AG04449 (cell line): ENCODE measurements at places on chromosomes 11 and 22.

GRCh38 chr11:62508336-62509058, 38.1 kb downstream of the AHNAK start:
- DNase-seq = peak; percentile 17

GRCh38 chr11:87804176-87804575, 371.1 kb downstream of the RAB38 start:
- DNase-seq = no peak

DNA sequence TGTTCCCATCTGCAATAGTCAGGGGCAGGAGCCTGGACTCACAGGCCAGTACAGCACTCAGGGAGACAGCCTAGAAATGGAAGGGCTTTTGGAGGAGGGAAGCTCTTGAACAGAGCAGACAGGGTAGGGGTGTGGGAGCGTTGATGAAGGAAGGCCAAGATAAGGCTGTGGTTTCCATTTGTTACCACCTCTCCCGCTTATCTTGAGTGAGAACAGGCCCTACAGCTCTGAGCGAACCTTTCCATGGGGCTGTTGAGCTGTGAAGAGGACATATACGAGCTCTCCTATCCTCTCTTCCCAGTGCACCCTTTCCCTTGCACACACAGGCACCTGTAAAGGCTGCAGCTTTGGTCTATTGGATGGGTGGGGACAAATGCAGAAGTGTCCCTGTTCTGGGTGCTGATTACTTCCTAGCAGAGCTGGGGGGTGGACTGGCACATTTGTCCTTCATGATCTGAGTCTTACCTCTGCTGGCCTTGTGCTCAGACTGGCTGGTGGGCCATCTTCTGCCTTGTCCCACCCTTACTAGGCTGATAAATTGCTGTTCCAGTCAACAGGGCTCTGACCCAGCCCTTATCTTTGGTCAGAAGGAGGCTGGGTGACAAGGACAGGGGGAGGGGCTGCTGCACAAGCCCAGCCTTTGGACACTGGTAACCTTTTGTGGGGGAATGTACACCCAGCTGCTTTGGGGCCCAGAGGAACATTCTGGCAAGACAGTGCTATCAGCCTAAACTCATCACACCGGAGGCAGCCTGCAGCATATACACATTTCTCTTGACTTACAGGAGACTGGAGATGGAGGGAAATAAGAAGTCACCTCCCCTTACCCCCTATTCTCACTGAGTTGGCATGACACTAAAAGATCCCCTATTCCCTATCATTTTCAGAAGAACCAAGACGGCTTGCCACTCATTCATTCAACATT, 80.1 kb upstream of the NNMT start:
- DNase-seq = no peak

- no peak for DNase-seq
Observed at GRCh38 chr22:17369439-17370025, at the start of gene CECR2. TSS of gene CECR2 (plus strand) at chr22:17369460. CDS start at chr22:17369784, 324 bp downstream.

DNA sequence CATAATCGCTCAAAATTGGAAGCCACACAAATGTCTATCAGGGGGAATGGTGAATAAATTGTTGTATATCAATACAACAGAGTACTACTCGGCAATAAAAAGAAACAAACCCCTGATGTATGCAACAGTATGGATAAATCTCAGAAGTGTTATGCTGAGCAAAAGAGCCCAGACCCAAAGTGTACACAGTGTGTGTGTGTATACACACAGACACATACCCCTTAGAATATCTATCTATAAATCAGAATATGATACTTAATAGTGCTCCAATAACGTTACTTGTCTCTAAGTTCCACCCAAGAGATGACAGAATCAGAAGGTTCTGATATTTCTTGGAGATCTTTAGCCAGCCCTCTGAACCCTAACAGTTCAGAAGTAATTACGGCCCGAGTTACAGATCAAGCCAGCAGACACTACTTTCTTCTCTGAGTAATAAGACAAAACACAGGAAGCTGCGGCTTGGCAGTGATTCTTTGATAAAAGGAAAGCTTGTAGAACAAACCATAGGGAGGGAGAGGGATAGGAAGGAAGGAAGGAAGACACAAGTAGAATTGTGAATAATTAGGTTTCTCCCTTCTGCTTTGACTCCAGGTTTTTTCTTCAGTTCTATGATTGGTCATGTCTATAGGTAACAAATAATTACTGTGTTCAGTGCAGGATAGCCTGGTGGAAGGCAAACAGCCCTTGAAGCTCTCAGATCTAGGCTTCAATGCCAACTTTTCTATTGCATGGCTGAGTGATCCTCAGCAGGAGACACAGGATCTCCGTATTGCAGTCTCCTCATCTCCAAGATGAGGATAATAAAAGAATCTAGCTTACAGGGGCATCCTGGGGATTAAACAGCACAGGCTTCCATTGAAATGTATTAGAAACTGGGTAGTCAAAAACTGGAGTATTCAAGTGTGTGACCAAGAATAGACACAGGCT, 75.6 kb upstream of the TEAD1 start:
- DNase-seq = no peak

GRCh38 chr22:28299753-28300152, 379.9 kb downstream of the TTC28 start:
- no peak for DNase-seq

GRCh38 chr22:36737776-36738175, 34.2 kb upstream of the CACNG2 start:
- no peak for DNase-seq

DNA sequence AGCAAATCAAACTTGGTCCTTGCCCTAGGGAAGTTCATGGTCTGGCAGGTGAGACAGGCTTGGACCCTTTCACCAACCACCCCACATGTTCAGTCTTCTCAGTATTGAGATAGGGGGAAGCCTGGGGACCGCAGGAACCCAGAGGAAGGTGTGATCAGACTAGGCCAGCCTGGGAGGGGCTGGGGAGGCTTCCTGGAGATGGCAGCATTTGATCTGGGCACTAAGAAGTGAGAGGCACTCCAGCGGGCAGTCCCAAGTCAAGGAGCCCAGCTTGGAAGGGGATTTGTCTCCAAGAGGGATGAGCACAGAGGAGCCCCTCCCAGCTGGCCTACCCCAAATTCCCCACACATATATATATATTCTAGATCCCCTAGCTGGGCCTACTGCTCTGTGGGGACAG, 5.4 kb downstream of the LRRC32 start:
- DNase-seq = no peak

DNA sequence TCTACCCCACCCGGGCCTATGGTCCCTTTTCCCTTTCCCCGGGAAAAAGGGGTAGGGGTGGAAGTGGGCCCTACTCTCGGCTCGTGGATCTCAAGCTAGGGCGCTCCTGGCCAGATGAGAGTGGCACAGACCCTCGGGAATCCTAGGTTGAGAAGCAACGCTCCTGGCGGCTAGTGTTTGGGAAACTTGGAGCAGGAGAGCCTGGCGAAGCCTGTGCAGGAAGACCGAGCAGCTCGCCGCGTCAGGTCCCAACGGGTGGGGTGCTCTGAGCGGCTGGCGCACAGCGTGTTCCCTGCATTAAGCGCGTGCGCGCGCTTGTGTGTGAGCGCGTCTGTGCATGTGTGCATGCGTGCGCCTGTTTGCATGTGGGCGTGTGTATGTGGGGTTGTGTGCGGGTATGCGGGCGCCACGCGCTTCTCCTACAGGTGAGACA, 7.1 kb upstream of the FLI1 start:
- no peak for DNase-seq

- DNase-seq = no peak
Observed at GRCh38 chr11:45932217-45932616, 9.8 kb downstream of the LARGE2 start.

- DNase-seq = no peak
Observed at GRCh38 chr11:64165481-64165841, 452 bp downstream of the MACROD1 start.

GRCh38 chr11:47928426-47928825, 51.9 kb upstream of the PTPRJ start:
- no peak for DNase-seq

GRCh38 chr11:65130631-65131416, 3.5 kb downstream of the SYVN1 start:
- no peak for DNase-seq

DNA sequence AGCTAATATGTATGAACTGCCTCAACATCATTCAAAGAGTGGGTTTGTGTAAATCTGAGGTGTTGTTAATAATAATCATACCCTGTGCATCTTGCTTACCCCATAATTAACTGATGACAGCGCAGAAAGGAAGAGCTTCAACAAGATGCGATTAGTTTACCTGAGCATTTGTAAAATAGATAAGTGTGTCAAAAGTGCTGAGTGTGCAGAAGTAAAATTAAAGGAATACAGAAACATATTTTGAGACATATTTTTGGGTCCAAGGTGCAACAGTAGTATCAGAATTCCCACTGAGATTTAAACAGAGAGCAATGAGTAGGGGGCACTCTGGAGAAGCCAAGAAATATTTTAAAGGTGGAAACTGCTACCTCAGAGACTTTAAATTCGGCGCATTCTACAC, 6.1 kb downstream of the BLID start:
- DNase-seq = no peak

- no peak for DNase-seq
Observed at GRCh38 chr11:111871693-111872161, 346 bp upstream of the ALG9 start.

DNA sequence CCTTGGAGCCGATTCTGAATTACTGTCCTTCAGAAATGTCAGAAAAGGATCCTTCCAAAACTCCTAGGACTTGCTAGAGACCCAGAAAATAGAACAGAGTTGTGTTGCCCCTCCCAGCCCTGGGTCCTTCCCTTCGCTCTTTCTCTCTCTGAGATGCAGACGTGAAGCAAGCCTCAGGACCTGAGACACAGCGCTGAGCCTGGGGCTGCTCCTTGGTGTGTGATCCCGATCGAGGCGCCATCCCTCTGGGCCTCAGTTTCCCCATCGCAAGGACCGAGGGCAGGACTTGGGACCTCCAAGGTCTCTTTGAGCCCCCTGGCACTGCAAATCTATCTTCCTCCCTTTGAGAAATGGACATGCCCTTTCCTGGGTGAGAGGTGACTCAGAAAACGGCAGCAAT, 533.5 kb downstream of the TBC1D22A start:
- no peak for DNase-seq

GRCh38 chr11:118341815-118342489, 553 bp downstream of the CD3D start:
- no peak for DNase-seq

- no peak for DNase-seq
Observed at GRCh38 chr22:31212783-31213629, 908 bp downstream of the LIMK2 start.

DNA sequence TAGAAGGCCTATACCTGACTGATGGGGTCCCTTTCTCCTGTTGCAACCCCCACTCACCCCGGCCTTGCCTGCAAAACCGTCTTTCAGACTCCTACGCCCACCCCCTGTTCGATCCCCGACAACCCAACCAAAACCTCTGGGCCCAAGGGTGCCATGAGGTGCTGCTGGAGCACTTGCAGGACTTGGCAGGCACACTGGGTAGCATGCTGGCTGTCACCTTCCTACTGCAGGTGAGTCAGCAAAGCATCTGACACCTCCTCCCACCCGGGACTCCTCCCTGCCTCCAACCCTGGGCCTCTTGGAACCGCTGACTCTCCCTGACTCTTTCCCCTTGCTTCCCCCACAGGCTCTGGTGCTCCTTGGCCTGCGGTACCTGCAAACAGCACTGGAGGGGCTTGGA, 1.2 kb downstream of the ROM1 start:
- no peak for DNase-seq

DNA sequence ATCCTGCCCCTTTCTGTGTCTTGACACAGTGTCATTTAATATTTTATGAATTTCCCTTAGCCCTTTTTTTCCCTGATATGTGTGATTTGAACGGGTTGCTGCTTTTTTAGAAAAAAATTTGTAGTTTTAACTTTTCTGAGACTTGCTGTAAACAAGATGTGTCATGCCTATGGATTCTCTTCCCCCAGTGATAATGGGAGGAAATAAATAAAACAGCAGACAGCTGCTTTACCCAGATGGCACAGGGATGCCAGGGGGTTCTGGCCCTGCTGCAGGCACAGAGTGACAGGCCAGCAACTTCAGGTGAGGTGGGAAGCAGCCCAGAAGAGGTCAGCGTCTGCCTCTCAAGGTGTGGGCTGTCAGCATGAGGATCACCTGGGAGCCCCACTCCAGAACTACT, 266.9 kb downstream of the KIRREL3 start:
- no peak for DNase-seq

GRCh38 chr11:125239585-125240560, 75.3 kb downstream of the PKNOX2 start:
- no peak for DNase-seq

DNA sequence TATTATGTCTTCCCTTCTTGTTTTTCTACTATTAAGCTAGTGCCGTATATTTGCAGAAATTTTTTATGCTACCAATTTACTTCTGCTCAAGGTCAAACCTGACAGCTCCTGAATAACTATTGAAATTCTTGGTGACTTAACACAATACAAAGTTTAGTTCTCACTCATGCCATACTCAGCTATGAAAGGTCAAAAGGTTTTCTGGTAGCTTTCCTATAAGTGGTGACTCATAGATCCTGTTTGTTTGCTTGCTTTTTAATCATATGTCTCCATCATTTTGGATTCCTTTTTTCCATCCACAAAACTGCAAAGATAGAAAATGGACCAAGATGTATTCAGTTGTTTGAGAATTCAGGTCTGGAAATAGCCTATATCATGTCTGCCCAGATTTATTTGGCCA, 855.8 kb upstream of the LRRC4C start:
- DNase-seq = no peak

DNA sequence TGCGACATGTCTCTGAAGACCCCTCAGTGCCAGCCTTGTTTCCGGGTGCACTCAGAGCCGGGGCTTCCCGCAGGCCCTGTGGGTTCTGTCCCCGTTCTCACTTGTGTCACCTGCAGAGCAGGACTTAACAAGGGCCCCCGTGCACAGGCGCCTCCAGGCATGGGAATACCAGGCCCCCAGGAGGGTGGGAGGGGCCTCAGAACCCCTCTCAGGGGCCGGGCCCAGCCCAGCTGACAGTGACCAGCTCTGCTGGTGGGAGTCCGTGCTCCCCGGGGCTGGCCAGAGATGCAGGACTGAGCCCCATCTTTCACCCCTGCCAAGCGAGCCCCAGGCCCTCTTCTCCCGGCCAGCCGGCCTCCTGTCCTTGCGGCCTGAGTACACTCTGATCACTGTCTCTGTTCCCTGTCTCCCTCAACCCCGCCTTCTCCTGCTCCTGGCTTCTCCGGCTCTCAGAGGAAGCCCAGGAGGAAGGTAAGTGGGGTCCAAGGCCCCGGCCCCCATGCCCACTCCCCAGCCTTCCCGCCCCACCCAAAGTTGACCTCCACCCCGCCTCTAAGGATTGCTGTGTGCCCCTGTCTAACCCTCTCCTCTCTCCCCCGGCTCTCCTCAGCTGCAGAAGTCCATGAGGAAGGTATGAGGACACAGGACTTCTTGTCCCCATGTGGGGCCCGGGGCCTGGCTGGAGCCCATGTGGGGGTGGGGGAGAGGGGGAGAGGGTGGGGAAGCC, 5.3 kb downstream of the TNNT3 start:
- no peak for DNase-seq

- no peak for DNase-seq
Observed at GRCh38 chr11:122578171-122578825, 77.2 kb upstream of the UBASH3B start.

DNA sequence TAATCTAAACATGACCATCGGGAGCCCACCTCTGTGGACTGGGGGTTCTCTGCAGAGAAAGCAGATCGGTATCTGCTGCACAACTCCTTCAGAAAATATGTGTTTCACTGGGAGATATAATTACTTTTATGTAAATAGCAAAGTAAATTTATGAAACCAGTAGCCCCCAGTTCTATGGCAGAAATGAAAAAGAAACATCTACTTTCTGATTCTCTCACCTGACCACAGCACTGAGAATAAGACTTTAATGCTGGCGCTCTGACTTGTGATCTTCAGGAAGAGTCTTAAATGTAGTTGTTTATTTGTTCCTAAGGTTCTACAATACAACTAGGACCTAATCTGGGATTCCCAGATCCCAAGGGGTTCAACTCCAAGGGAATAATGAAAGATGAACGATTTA, 518.0 kb downstream of the DLG2 start:
- no peak for DNase-seq
